Adrenal gland (tissue), 19 donors: ENCODE measurements at places on chromosomes 7 and 10. TPM values are rescaled to one million over a fixed set of nuclear protein-coding genes. Genes with fewer than 3 reads are reported as not detected.

Gene ACSL5
- polyA plus RNA-seq = 7.4 TPM

Gene TMEM184A
- not detected for polyA plus RNA-seq

Gene MMP21
- 0.27 TPM for polyA plus RNA-seq

Gene RAMP3
- 33.2 TPM for polyA plus RNA-seq

Gene VENTX
- 1.7 TPM for polyA plus RNA-seq

Gene LFNG
- polyA plus RNA-seq = 20.7 TPM

Gene CHN2
- polyA plus RNA-seq = 6.8 TPM

Gene CADPS2
- polyA plus RNA-seq = 14.7 TPM

Gene PNLIP
- polyA plus RNA-seq = 0.88 TPM

Gene PLCE1
- 0.94 TPM for polyA plus RNA-seq
